ENCODE measurements at places on chromosomes 5 and 9.

GRCh38 chr5:96817506-96817905, 9.8 kb upstream of the ERAP1 start:
- peak; percentile 93 for DNase-seq

- no peak for DNase-seq
These were observed 6.7 kb upstream of the C5orf63 start for GRCh38 chr5:127079994-127080491.

- DNase-seq: no peak
These were observed 31.2 kb downstream of the KCNMB1 start for GRCh38 chr5:170357955-170358444.

- no peak for DNase-seq
These were observed 303.0 kb upstream of the CDH9 start for GRCh38 chr5:27341342-27341741.

DNA sequence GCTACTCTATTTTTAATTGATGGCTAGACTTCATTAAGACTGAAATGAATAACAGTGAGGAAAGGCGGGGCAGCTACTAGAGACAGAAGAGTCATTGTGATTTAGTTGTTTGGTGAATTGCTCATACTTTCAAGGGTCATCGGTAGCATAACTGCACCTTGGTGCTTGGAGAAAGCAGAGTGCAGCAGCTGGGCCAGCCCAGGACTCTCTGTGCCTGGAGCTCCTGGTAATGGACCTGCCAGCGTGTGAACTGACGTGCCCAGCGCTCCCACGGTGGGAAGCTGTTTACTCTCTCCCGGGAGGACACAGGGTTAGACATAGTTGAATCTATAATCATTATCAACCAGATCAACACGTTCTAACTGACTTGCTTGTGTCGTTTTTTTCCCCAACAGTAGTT, 42.9 kb downstream of the LURAP1L start:
- DNase-seq: no peak

DNA sequence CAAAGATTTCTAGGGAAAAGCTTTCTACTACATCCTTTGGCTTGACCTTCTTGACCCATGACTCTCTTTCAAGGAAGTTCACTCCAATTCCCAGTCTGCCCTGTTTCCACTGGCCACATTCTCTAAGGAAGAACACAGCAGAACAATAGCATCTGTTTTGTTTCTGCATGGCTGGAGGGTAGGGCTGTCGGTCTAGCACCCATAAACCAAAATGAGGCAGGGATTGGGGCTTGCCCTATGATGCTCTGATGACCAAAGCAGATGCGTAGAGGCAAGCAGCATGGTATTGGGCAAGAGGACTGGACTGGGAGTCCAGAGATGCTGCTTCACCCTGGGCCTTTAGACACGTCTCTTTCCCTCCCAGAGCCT, 24.1 kb downstream of the GOLGA2 start:
- DNase-seq: no peak

DNA sequence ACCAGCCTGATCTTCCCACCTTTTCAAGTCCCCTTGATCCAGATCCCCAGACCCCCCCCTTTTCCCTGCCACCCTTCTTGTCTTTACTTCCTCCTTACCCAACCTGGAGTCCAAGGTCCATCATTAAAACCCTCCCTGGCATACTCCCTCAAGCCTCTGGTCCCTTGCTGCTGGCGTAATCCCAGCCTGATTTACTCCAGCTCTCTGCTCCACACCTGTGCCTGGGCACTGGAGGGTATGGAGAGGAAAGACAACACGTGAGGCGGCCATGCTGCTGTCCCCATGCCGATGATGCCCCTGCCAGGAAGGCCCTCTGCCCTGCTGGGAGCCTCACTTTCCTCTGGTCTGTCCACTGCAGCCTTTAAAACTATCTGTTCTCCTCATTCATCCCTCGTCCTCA, 5.1 kb downstream of the B4GALT7 start:
- no peak for DNase-seq

- no peak for DNase-seq
These were observed 35.4 kb upstream of the TUT7 start for GRCh38 chr9:86389628-86390027.

DNA sequence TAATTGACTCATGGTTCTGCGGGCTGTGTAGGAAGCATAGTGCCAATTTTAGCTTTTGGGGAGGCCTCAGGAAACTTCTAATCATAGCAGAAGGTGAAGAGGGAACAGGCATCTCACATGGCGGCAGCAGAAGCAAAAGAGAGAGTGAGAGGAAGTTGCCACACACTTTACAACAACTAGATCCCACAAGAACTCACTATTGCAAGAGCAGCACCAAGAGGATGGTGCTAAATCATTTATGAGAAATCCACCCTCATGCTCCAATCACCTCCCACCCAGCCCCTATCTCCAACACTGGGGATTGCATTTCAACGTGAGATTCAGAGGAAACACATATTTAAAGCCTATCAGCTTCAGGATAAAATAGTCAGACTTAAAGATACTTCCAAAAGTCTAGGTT, 36.1 kb upstream of the LPAR1 start:
- no peak for DNase-seq

GRCh38 chr5:167916261-167916691, 375.2 kb upstream of the WWC1 start:
- no peak for DNase-seq

GRCh38 chr5:142613271-142613671, 72.6 kb downstream of the FGF1 start:
- DNase-seq: no peak

- DNase-seq: no peak
These were observed 220.9 kb downstream of the ACTL7B start for GRCh38 chr9:108634672-108635462.

GRCh38 chr5:107783551-107783950, 112.8 kb upstream of the EFNA5 start:
- DNase-seq: no peak

DNA sequence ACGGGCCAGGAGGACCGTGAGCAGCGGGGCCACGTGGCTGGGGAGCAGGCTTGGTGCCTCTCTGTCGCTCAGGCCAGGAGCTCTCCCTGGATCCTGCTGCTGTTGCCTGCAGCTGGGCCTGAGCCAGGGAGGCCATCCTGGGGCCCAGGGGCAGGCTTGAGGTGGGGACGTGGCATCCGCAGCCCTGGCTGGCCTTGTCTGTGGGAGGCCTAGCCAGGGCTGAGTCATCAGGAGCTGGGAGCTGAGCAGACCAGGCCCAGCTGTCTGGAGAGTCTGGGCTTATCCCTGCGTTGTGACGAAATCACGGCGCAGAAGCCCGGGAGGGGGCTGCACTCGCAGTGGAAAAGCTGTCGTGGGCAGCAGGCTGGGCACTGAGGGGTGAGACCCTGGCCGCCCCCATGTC, 138.8 kb upstream of the COL5A1 start:
- no peak for DNase-seq

DNA sequence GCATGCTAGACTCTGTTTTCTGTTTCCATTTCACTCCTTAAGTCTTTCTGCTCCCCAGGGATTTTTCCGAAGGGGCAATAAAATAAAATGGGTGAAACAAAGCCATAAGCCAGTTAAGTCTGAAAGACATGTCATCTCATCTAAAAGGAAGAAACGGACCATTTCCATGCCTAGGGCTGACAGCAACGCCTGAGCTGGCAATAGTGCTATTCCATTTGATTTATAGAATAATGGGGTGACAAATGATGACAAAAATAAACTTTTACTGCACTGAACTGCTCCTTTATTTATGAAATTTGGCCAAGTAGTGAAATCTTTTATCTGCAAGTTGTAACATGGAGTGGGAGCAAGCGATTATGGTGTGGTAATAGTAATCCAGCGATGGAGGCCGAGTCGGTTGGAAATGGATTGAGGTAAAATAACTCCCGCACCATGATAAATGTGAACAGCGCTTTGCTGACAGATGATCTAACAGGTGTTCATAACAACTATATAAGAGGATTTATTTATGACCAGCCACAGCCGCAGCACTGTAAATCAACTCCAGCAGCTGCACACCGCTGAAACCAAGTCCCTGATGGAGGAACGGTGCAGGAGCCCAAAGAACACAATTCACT, 219.8 kb upstream of the TBCA start:
- no peak for DNase-seq

DNA sequence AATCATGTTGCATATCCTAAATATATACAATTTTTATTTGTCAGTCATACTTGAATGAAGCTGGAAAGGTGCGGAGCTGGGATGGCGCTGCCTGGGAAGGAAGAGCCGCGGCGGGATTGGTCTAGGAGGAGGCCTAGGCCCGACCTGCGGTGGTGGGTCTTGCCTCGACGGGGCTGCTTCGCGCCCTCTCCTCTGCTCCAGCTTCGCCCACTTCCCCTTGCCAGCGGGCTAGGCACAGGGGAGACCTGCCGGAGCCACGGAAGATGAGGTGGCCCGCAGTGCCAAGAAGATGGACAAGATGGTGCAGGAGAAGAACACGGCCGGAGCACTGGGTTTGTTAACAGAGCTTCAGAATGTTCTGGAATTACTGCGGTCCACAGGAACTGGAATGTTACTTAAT, 28.5 kb upstream of the CTSV start:
- DNase-seq: no peak

- no peak for DNase-seq
These were observed 222.5 kb downstream of the NXNL2 start for GRCh38 chr9:88757406-88758010.

GRCh38 chr9:70438341-70438928, 24.0 kb upstream of the KLF9 start:
- DNase-seq: no peak

GRCh38 chr5:55675119-55675518, 37.0 kb downstream of the SLC38A9 start:
- no peak for DNase-seq

- DNase-seq: no peak
These were observed 6.9 kb upstream of the KIF2A start for GRCh38 chr5:62299101-62299500.

- DNase-seq: no peak
These were observed 57.8 kb upstream of the RUSC2 start for GRCh38 chr9:35432076-35432475.

- no peak for DNase-seq
These were observed 36.2 kb downstream of the STC2 start for GRCh38 chr5:173291722-173292658.

DNA sequence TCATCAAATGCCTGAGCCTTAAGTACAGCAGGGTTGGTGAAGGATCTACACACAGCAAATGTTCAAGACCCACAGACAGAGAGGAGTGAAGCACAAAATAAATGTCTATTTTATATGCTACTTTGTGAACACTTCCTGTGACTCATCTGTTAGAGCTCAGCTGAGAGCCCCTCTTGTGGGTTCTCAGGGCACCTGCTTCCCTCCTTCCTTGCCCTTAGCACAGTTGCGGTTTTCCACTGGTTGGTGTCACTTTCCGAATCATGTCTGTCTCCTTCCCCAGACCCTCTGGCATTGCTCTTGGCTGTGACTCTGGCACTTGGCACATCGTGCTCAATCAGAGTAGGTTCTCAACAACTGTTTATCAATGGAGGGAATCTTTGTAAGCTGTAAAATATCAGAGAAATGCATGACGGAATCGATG, 128.5 kb upstream of the STC2 start:
- no peak for DNase-seq

DNA sequence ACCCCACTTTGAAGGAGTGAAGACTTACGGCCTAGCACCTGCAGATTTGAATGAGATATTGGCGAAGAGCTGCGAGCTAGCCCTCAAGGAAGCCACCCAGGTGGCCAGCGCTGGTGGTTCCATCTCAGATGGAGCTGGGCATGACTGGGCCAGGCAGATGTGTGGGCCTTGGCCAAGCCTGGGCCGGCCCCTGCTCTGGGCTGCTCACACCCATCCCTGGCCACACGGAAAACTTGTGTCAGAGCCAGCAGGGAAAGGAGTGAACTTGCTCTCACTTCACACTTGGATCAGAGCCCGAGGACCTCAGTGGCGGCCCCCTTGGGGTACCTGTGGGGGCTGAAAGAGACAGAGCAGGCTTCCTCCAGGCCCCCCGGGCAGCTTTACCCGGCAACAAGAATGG, 44.2 kb downstream of the ROPN1L start:
- no peak for DNase-seq

DNA sequence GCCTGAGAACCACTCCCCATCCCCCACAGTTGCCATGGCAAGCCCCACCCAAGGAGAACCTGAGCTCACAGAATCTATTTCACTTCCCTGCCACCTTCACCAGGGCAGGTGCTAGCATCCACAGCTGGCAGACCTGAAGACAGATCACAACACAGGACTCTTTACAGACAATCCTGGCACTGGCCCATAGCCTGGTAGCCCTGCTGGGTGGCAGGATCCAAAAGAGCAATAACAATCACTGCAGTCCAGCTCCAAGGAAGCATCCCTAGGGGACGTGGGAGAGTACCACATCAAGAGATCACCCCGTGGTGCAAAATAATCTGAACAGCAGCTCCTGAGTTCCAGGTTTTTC, 463.2 kb upstream of the PIK3R1 start:
- no peak for DNase-seq

GRCh38 chr9:17631396-17631795, 52.5 kb downstream of the SH3GL2 start:
- DNase-seq: no peak

DNA sequence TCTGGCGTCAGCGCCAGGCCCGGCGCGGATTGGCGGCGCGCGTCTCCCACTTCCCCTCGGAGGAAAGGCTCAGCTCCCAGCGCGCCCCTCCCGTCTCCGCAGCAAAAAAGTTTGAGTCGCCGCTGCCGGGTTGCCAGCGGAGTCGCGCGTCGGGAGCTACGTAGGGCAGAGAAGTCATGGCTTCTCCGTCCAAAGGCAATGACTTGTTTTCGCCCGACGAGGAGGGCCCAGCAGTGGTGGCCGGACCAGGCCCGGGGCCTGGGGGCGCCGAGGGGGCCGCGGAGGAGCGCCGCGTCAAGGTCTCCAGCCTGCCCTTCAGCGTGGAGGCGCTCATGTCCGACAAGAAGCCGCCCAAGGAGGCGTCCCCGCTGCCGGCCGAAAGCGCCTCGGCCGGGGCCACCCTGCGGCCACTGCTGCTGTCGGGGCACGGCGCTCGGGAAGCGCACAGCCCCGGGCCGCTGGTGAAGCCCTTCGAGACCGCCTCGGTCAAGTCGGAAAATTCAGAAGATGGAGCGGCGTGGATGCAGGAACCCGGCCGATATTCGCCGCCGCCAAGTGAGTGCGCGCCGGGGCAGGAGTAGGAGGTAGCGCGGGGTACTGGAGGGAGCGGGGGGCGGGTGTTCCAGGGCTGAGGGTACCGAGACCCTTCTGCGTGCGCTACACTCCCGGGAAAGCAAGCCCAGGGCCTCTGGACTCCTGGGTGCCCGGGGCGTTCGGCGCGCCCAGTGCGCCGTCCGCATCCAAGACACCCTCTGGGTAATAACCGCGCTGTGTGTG, at the start of gene MSX2:
TSS of gene MSX2 (plus strand) at position 99 of the 777 bp plus-strand sequence. CDS start at position 177, 78 bp downstream.
- DNase-seq: no peak

GRCh38 chr5:118611332-118611945, 376.9 kb downstream of the DTWD2 start:
- DNase-seq: no peak

GRCh38 chr5:81303563-81303962, 2.2 kb downstream of the ZCCHC9 start:
- DNase-seq: no peak

GRCh38 chr5:125928663-125929062, 494.5 kb upstream of the GRAMD2B start:
- no peak for DNase-seq

DNA sequence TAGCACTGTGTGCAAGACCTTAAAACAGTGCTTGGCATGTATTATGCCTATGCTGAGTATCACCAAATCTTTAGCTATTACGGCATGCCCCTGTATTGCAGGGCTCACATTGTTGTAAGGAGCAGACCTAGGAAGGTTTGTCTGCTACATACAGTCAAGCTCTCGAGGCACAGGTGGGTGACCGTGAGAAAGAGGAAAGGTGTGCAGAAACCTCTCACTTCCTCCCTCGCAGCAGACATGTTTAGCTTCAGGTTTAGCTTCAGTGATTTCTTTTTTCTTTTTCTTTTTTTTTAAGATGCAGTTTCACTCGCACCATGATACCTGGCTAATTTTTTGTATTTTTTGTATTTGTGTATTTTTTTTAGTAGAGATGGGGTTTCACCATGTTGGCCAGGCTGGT, 275.8 kb upstream of the RIOK2 start:
- DNase-seq: no peak
